Lung (tissue), 17 donors: ENCODE measurements at places on chromosomes 4 and X.

- no peak for DNase-seq
Measured at GRCh38 chr4:148779771-148780170, 337.6 kb upstream of the NR3C2 start.

- DNase-seq = peak; percentile 79
Measured at GRCh38 chr4:32485956-32486355, 1765.8 kb downstream of the PCDH7 start.

- DNase-seq = peak; percentile 32
Measured at GRCh38 chrX:136780763-136781162, at the start of gene ARHGEF6. TSS of gene ARHGEF6 (minus strand) at chrX:136780932. CDS start at chrX:136780882, 50 bp downstream.

DNA sequence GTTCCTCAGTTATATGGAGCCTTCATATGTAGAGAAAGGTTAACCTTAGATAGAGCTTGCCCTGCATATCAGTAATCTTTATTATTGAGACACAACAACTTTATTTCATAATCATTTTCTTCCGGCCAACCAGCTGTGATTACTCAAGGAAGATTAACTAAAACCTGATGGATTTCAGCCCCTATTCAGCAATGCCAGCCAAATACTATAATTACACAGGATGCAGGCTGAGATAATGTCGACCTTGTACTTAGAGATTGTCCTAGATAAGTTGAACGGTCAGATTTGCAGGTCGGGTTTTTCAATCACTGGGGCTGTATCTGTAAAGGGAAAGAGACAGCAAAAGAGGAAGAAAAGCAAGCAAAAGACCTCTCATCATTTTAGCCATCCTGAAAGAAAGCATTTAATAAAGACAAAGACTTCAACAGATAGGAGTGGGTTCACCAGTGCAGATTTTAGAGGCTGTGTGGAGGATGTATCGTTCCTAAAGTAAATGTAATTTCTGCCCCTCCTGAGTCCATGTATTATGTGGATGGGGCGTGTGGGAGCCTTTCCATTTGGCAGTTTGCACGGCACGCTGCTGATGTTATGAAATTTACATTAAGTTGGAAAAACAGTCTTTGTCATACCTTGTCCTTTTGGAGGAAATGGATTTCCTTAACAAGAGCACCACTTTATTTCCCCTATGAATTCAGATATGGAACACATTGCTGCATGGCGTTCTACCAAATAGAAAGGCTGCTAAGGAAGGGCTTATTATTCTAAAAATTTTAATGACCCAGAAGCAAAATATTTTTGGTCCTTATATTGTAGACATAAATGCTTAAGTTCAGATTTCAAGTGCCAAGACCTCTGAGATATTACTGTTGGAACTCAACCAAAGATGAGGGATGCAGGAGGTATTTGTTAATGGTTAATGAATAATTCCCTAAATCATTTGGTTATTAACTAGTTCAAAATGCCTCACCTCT, 496.7 kb downstream of the SPRY1 start:
- DNase-seq = peak; percentile 94

GRCh38 chrX:47623540-47624027, 3.9 kb upstream of the SYN1 start:
- DNase-seq = peak; percentile 78

DNA sequence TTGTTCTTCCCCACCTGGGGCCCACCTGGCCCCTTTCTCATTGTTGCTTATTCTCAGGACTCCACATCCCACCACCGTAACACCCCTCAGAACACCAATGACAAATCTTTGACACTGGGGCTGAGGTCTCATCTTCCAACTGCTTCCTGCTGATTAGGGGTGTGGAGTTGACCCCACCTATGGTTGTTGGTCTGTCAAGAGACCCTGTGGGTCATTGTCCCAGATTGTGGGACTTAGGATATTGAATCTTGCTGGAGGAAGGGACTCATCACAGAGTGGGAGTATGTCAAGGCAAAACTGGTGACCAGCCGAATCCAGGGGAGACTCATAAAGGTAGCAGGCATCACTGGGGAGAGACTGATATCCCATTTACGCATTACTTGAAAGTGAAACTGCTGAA, 140.2 kb upstream of the PLAC1 start:
- DNase-seq = no peak

DNA sequence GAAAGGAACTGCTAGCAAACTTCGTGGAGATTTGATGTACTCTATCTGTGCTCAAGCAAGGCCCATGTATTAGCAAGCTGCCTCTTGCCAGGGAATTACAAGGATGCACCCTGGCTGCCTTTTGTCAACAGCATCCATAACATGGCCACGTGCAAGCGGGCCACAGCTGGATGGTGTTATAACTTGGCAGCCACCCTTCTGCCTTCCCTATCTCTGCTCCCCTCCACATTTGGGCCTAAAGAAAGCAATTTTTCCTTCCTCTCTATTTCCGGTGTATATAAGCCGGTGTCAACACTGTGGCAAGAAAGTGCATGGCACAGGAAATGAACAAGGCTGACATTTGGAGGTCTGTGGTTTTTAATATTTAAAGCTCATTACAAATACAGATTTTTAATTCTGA, 94.8 kb downstream of the CLNK start:
- peak; percentile 29 for DNase-seq

DNA sequence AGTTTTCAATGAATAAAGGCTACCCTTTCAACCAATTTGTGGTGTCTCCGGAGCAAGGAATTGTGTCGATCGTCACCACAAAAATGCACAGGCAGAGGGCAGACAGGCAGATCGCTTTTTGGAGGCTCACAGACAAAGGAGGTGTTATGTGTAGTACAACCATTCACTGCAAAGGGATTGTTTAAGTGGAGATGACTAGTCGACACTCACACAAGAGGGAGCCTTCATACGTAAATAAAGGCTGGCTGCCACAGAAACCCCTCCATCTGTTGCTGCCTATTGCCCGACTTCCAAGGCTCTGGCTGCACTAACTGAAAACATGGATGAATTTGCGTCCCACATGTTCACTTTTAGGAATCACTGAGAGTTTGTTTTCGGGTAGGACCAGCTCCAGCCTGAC, 281.1 kb downstream of the NKX6-1 start:
- DNase-seq = peak; percentile 39

DNA sequence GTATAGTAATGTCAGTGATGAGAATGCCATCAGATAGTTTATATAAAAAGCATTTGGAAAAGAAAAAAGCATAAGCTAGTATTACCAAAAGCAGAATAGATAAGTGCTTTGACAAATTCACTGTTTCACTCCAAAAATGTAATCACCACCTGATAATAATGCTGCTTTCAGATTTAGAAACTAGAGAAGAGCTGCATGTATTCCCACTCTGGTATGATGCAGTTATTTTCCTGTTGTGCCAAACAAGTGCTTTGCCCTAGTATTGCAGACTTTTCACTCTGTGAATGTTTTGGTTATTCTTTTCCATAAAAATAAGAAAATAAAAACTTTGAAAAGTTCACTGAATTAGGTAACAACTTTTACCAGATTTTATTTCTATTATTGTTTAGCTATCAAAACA, 267.7 kb upstream of the TET2 start:
- DNase-seq = no peak

GRCh38 chr4:17336524-17336961, 175.3 kb downstream of the QDPR start:
- DNase-seq = peak; percentile 18

GRCh38 chrX:119688911-119689321, 4.1 kb downstream of the SEPTIN6 start:
- DNase-seq = no peak

- peak; percentile 63 for DNase-seq
Measured at GRCh38 chrX:47091149-47091775, 13.0 kb downstream of the RGN start.
